ENCODE measurements at places on chromosomes 13 and 19.

- no peak for DNase-seq
Observed at GRCh38 chr19:30376826-30377425, 4.7 kb downstream of the ZNF536 start.

- DNase-seq, result no peak
Observed at GRCh38 chr13:109868578-109869311, 82.4 kb upstream of the IRS2 start.

DNA sequence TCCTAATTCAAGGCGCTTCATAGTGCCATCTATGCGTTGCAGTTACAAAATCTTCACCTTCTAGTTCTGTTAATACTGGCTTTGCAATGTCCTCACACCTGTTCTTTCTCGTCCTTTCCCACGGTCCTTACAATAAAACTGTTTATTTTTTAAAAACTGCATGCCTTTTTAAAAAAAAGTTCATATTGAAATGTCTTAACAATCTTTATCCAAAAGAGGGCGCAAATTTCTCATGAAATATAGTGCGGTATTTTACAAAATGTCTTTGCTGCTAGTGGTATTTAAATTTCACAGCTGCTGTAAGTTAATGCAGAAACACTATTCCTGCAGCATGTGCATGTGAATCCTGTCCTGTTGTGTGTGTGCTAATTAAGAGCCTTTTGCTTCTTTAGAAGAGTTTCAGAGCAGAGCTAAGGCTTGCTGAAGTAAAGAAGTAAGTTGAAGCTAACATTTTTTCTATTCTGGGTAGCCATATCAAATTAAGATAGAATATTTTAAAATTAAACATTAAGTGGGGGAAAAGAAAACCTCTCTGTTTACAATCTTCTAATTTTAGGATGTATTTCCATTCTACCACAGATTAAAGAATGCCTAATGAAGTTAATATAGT lies 15.8 kb upstream of the CLDN10 start:
- DNase-seq, result no peak

DNA sequence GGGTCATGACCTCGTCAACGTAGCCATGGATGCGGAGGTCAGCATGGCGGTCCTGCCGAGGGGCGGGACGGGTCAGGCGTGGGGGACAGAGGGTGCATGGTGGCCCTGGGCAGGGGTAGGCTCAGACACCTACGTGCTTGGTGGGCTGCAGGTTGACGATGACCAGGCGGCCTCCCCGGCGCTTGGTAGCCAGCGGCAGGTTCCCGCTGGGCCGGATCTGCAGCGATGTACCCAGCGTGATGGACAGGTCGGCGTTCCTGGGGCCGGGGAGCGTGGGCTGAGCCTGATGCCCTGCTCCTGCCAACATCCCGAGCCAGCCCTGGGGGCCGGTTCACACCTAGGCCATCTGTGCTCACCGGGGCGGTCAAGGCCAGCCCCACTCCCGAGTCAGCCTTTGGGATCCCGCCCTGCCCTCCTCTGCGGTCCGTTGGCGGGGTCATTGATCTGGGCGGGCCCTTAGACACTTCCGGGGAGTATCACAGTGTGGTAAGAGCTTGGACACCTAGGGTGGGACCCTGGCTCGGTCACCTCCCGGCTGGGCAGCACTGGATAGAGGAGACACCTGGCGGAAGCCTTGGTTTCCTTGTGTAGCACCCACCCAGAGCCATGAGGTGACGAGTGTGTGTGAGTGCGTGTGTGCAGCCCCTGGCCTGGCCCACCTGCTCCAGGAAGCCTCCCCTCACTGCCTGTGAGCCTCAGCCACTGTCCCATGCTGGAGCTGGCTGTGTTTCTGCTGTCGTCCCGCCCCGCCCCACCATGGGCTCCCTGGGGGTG lies 7.3 kb downstream of the SIRT6 start:
- no peak for DNase-seq

- DNase-seq, result no peak
Observed at GRCh38 chr19:17948931-17949930, 16.4 kb downstream of the CCDC124 start.

- DNase-seq, result no peak
Observed at GRCh38 chr13:110640591-110641029, 25.3 kb downstream of the NAXD start.

DNA sequence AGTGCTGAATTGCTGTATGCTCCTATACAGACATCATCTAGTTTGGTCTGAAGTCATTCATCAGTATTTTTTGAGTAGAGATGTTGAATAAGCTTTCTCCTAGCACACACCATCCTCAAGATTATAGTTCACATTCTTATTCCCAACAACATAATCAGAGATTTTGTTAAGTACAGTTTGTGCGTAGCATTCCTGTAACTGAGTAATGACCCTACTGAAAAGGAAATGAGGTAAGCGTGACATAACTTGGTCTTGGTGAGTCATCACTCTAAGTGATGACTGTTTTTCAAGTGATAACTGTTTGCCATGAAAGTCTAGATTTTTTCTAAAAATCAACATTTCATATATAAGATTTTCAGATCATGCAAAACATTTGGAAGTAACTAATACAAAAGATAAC lies 18.5 kb upstream of the FAM216B start:
- no peak for DNase-seq

DNA sequence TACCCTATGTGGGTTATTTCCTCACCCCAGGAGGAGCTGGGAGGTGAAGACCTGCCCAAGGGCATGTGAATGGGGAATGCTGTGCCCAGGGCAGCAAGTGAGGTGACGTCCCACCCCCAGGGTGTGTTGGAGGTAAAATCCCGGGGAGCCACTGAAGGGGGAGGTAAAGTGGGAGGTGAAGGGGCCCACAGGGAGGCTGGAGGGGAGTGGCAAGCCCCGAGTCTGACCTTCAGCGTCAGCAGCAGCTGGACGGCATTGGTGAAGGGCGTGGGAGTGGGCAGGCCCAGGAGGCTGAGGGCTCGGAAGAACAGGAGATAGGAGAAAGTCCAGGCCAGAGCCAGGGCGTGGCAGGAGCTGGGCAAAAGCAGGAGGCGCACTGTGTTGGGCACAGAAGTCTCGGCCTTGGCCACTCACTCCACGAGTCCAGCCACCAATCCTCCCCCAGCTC lies 2.4 kb downstream of the MBOAT7 start:
- DNase-seq, result no peak

DNA sequence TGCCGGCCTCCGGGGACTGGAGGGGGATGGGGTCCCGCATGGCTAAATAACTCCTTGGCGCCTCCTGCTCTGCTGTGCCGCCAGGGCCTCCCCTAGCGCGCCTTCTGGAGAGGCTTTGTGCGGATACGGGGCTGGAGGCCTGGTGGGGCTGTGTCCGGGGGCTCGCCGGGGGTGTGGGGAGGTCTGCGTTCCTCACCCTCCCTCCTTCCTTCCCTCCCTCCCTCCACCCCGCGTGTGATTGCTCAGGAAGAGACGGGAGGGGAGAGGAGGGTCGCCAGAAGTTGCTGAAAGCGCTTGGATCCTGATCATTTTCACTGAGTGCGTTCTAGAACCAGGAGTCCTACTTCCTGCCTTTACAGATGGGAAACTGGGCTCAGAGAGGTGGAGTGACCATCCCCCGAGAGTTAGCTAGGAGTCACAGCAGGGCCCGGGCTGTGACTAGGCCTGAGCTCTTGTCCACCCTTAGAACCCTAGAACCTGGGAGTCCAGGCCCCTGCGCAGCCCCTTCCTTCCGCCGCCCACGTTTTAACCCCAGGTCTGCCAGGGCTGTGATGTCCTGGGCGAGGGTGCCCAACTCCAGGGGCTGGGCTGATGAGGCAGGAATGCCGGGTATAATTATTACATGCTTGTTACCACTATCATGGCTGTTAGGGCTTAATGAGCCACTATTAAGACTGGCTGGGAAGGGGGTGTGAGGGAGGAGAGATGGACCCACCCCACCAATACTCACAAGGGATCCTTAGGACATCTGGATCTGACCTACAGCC lies 782 bp upstream of the JUND start:
- no peak for DNase-seq

GRCh38 chr19:33063753-33064457 lies 783 bp downstream of the RHPN2 start:
- no peak for DNase-seq

DNA sequence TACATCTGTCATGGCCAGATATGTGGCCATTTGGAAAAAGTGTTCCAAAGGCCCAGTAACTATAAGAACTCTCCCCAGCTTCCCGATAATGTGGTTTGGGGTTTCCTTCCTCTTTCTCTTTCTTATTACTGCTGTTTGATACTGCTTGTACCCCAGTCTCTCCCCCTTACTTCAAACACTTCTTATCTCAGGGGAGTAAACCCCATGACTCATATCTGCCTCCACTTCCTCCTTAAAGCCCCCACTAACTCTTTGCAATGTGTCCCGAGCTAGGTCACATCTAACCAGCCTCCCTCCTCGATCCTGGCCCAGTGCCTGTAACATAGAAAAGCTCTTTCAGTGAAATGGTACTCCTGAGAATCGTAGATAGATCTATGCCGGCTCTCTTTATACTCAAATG lies 82.4 kb upstream of the STARD13 start:
- DNase-seq, result no peak

GRCh38 chr19:8938576-8938975 lies 71.6 kb downstream of the MUC16 start:
- DNase-seq, result no peak
